ENCODE measurements at places on chromosomes 2 and 18. TPM values are rescaled to one million over a fixed set of nuclear protein-coding genes. Genes with fewer than 3 reads are reported as not detected.

The DNAJC5G gene
- total RNA-seq = not detected

- no peaks in the 10 kb centered on the region for H3K36me3 ChIP-seq
- no peaks in the 10 kb centered on the region for H3K27me3 ChIP-seq
- no peak overlapping the region for H3K27ac ChIP-seq
- no peak overlapping the region for H3K4me3 ChIP-seq
Measured at GRCh38 chr18:79013869-79014268, 34.3 kb downstream of the SALL3 start.

DNA sequence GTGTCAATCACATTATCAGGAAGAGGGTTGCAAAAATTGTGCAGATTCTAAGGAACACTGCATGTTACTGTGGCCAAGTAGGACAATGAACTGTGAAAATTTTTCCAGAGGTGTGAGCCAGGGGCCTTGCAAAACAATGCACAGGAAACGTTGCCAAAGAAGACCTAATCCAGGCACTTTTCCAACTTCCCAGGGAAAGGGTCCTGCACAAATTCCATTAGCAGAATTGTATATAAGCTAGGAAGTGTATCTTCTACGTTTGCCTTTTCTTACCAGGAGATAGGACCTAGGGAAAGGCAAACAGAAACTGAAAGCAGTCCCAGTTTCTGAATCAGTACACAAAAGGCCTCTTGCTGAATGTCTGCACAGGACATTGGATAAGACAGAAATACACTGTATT, 1888.3 kb upstream of the CELF4 start:
- DNase-seq = peak; percentile 42
- H3K4me1 ChIP-seq = peaks cover 6% of the 10 kb centered on the region
- no peaks in the 10 kb centered on the region for H3K27me3 ChIP-seq
- H3K36me3 ChIP-seq = no peaks in the 10 kb centered on the region

DNA sequence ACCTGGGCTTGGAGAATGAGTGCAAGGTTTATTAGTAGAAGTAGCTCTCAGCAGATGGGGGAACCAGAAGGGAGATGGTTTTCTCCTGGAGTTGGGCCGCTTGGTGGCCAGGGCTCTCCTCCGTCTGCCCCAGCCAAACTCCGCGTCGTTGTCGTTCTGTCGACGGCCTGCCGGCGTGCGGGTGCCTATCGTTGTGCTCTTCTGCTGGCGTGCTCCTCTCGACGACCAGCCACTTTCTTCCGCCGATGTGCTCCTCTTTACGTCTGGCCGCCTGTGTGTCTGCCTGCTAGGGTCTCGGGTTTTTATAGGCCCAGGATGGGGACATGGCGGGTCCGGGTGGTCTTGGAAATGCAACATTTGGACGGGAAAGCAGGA, 119.1 kb downstream of the BMPR2 start:
- H3K36me3 ChIP-seq = peaks cover 41% of the 10 kb centered on the region
- H3K4me3 ChIP-seq = no peak overlapping the region
- no peak for DNase-seq
- H3K27me3 ChIP-seq = no peaks in the 10 kb centered on the region
- H3K4me1 ChIP-seq = peaks cover 12% of the 10 kb centered on the region
- H3K27ac ChIP-seq = no peak overlapping the region

The DTNA gene
- total RNA-seq = 51.6 TPM

DNA sequence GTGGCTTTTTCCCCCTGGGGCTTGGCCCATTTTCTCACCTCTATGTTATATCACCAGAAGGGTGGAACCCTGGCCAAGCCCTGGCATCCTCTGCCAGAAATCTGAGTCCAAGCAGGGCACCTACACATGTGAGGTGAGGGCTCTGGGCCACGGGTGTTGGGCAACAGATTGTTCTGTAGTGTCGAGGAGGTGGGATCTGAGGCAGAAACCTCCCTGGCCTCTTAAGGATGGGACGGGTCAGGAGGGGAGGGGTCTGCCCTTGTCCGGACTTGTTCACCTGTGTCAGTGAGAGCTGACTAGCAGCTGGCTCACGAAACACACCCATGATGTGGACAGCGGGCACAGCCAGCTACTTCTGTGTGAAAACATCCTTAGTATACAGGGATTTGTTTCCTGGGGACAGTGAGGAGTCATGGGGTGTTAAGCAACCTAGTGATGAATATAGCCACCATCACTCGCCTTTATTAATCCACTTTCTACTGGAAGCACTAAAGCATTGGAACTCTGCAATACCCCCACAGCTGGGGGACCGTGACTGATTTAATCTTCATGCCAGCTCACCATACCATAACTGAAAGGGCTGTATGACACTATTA, 35.6 kb downstream of the EPAS1 start:
- no peak overlapping the region for H3K4me3 ChIP-seq
- no peak overlapping the region for H3K27ac ChIP-seq
- H3K27me3 ChIP-seq = peaks cover 19% of the 10 kb centered on the region
- no peaks in the 10 kb centered on the region for H3K36me3 ChIP-seq
- no peak for DNase-seq
- H3K4me1 ChIP-seq = peaks cover 13% of the 10 kb centered on the region

- no peak overlapping the region for H3K4me3 ChIP-seq
- no peaks in the 10 kb centered on the region for H3K4me1 ChIP-seq
- no peaks in the 10 kb centered on the region for H3K36me3 ChIP-seq
- DNase-seq = no peak
- no peak overlapping the region for H3K27ac ChIP-seq
Measured at GRCh38 chr2:235701206-235701981, 207.6 kb downstream of the AGAP1 start.

The SP140 gene
- 1.1 TPM for total RNA-seq

GRCh38 chr2:217856871-217857270, 145.9 kb downstream of the TNS1 start:
- no peaks in the 10 kb centered on the region for H3K4me1 ChIP-seq
- H3K27ac ChIP-seq = no peak overlapping the region
- DNase-seq = no peak
- H3K27me3 ChIP-seq = no peaks in the 10 kb centered on the region

DNA sequence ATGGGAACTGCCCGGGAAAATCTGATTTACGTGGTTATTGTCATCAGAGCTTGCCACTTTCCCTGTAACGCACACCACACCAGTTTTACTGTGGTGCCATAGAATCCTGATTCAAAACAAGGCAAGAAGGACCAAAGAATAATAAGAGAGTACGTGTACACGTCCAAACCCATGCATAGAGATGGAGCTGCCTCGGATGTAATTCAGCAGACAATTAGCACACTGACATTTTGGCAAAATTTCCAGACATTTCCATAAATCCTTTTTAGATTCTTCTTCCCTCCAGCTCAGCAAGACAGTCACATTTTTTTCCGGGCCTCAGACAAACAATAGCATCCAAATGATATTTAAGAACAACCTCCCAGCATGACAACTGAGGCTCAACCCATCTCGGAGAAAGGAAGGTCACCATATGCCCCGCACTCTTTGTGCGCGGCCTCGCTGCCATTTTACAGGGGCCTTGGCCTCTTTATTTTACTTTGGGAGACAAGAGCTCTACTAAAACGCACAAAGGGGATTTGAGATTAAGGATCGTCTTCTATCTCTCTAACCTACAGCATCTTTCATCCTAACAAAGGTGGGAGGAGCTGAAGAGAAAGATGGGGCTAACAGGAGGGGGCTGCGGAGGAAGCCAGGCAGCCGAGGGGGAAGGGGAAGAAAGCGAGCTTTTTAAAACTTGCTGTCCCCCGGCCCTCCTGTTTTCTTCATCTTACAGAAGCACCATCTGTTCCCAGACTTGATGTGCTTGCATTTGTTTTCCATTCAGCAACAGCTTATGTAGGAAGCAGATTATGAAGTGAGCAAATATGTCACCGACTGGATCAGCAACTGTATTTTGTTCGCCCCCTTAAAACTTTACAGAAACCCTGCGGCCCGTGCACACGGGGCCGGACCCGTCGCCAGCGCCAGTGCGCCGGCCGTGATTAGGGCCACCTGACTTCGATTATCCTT, 61.0 kb downstream of the CDCA7 start:
- H3K4me3 ChIP-seq = no peak overlapping the region
- no peaks in the 10 kb centered on the region for H3K27me3 ChIP-seq
- peaks cover 4% of the 10 kb centered on the region for H3K4me1 ChIP-seq
- H3K36me3 ChIP-seq = no peaks in the 10 kb centered on the region

Data from endodermal cell (in vitro differentiated cells).